ENCODE measurements at places on chromosomes 2 and 18.

- DNase-seq = no peak
Measured at GRCh38 chr2:28137221-28137620, 246.7 kb downstream of the BABAM2 start.

GRCh38 chr2:240278661-240279060, 138.2 kb upstream of the OTOS start:
- DNase-seq = no peak

DNA sequence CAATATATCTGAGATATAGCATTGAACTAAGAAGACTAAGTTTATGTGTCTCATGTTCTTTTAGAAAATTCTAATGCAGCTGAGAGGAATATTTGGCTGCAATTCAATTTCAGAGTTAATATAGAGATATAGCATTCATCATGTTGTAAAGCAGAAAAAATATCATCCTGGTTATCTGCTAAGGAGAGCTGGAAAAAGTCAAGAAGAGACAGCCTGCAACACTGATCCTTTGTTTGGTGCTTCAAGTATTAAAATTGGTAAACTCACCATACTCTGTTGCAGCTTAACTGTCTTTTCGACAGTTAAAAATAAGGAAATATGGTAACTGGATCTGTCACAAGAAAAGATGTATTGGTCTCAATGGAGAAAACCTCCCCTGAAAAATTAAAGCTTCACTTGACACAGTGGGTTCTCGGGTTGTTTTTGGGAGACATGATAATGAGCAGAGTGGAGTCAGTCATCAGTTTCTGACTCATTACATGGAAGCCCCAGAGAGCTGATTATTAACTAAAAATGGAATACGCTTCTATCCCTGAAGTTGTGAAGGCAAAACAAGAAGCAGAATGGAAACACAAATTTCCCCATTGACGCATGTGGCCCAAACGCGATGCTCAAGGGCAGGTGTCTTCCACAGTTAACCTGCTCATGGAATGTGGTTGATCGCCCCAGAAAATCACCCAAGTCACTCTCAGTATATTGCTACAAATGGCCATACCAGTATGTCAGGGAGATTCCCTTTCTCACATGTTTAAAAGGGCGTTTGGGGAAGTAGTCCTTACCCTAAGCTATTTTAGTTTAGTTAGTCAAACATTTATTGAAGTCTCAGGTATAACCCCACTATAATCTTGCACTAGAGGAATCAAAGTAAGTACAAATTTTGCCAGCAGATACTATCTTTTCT, 8.2 kb downstream of the BCL2 start:
- no peak for DNase-seq

- no peak for DNase-seq
Measured at GRCh38 chr2:223314811-223315210, 262.8 kb downstream of the KCNE4 start.

DNA sequence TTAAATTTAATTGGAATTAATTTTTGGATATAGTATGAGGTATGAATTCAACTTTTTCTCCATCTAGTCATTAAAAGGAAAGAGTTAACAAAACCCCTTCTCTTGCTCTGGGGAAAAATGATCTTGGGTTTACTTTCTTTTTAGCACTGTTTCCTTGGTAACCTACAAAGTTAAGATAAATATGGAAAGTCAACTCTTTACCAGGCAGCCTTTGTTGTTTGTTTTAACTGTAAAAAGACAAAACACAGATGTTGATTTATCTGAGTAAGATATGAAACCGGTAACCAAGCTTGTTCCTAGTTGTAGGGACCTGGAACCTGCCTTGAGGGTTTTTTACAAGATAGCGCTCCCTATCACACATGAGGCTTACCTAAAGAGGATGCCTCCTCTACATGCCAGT, 10.1 kb upstream of the SANBR start:
- no peak for DNase-seq

GRCh38 chr2:12048550-12048949, 302.1 kb downstream of the LPIN1 start:
- no peak for DNase-seq

- DNase-seq = no peak
Measured at GRCh38 chr18:57057890-57058289, 89.0 kb upstream of the BOD1L2 start.
